Vein endothelial cell (primary cell): ENCODE measurements at places on chromosomes 13 and 19. TPM values are rescaled to one million over a fixed set of nuclear protein-coding genes. Genes with fewer than 3 reads are reported as not detected.

Gene RFPL4A
- 2.3 TPM in 1 of 2 replicates, not detected in the other for total RNA-seq

Gene LILRA6
- not detected in 2 replicates for total RNA-seq

Gene ZNF211
- 7.5 and 9.3 TPM in 2 replicates for total RNA-seq

Gene ZNF793
- total RNA-seq = 0.86 and 0.98 TPM in 2 replicates

Gene ETV2
- 0.29 and 0.65 TPM in 2 replicates for total RNA-seq

Gene SLC46A3
- total RNA-seq = 3.3 and 5.2 TPM in 2 replicates

Gene ERICH6B
- total RNA-seq = not detected in 2 replicates

Gene FAM83E
- 0.33 TPM in 1 of 2 replicates, not detected in the other for total RNA-seq

Gene LHFPL6
- total RNA-seq = 20.6 and 21.7 TPM in 2 replicates

Gene SLC6A16
- 0.96 and 0.98 TPM in 2 replicates for total RNA-seq

Gene PSMC4
- 122 and 146 TPM in 2 replicates for total RNA-seq

Gene ZNF738
- 7.5 and 8.2 TPM in 2 replicates for total RNA-seq

Gene TTC9B
- not detected in 2 replicates for total RNA-seq

Gene COG3
- total RNA-seq = 29.3 and 30.7 TPM in 2 replicates

Gene KLK4
- not detected in 2 replicates for total RNA-seq

Gene DENND1C
- total RNA-seq = not detected in 2 replicates

Gene KASH5
- total RNA-seq = not detected in 2 replicates

Gene SLC1A6
- total RNA-seq = not detected in 2 replicates

Gene ZNF548
- total RNA-seq = 14.2 and 16.3 TPM in 2 replicates

Gene RETN
- total RNA-seq = not detected in 2 replicates

Gene TNNT1
- not detected in 2 replicates for total RNA-seq

Gene F10
- not detected in 2 replicates for total RNA-seq

Gene ALDH16A1
- 34.9 and 38.8 TPM in 2 replicates for total RNA-seq

Gene NLRP7
- not detected in 2 replicates for total RNA-seq

Gene TEX29
- not detected in 2 replicates for total RNA-seq

Gene CGB7
- total RNA-seq = 0.10 TPM in 1 of 2 replicates, not detected in the other

Gene CERS4
- 6.2 and 8.0 TPM in 2 replicates for total RNA-seq

Gene FXYD1
- total RNA-seq = 0.65 TPM in 1 of 2 replicates, not detected in the other

Gene DMKN
- not detected in 2 replicates for total RNA-seq
